ENCODE measurements at places on chromosomes 3 and 15. TPM values are rescaled to one million over a fixed set of nuclear protein-coding genes. Genes with fewer than 3 reads are reported as not detected.

DNA sequence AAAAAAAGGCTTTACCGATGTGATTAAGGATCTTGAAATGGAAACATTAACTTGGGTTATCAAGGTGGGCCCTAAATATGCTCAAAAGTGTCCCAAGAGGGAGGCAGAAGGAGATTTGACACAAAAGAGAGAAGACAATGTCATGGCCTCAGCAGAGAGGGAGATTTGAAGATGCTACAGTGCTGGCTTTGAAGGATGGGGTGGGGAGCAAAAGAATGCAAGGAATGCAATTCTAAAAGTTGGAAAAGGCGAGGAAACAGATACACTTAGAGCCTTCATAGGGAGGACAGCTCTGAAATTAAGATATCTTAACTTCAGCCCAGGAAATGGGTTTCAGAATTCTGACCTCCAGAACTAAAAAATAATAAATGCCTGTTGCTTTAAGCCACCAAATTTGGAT, 314.5 kb upstream of the CCDC54 start:
- no peak for DNase-seq

- no peak for DNase-seq
Observed at GRCh38 chr3:108780235-108780634, 23.0 kb upstream of the RETNLB start.

GRCh38 chr3:145892869-145893268, 268.1 kb downstream of the PLOD2 start:
- DNase-seq, result no peak

GRCh38 chr15:89543389-89543788, 31.9 kb upstream of the TICRR start:
- no peak for DNase-seq

- no peak for DNase-seq
Observed at GRCh38 chr15:35289024-35289617, 204.0 kb upstream of the NANOGP8 start.

GRCh38 chr3:161600173-161600572, 103.6 kb downstream of the OTOL1 start:
- DNase-seq, result no peak

- no peak for DNase-seq
Observed at GRCh38 chr3:72230774-72231379, 445.9 kb upstream of the PROK2 start.

GRCh38 chr3:134299185-134299887, 48.7 kb upstream of the RYK start:
- no peak for DNase-seq

GRCh38 chr3:160671231-160671630, 5.7 kb upstream of the ARL14 start:
- DNase-seq, result no peak

GRCh38 chr3:10391391-10391790, 70.5 kb upstream of the SEC13 start:
- no peak for DNase-seq

DNA sequence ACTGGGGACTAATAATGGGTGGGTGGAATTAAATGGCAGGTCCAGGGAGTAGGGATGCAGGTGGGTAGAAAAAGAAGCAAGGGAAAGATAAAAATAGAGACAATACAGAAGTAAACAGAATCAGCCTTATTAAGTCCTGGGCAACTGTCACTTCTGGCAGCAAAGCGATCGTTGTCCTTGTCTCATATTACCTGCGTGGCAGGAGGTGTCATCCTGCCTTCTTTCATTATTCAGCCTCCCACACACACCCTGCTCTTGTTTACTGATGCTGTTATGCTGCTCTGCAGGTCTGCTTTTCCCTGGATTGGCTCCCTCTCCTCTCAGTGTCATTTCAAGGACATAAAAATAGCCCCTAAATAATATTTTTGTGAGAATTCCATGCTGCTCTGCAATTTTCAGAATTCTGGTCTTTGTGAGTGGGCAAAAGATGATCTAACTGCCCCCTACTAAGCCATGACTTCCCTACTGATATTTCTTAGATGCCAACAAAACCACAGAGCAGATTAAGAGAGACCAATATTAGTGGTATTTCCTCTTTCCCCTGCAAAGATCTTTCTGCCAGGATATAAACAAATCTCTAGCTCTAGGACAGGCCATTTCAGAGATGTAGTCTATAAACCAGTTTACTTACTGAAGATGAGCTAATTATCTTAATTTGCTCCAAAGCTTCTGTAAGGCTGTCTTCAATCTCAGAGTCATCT, 8.5 kb downstream of the VEPH1 start:
- DNase-seq, result no peak

- DNase-seq, result no peak
Observed at GRCh38 chr3:127690106-127690505, 17.4 kb downstream of the ABTB1 start.

DNA sequence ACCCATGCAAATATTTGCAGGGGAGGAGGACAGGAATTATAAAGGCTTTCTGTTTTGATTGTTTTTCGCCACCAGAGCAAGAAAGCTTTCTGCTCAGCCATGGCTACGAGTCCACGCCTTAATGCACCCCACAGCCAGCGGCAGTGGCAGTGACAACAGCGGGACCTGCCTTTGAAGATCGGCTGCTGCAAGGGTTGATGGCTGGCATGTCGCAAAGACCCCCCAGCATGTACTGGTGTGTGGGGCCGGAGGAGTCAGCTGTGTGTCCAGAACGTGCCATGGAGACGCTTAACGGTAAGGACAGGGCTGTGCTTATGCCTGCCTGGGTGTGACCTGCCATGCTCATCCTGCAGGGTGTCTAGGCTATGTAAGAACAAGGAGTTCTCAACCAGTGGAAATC, 5.3 kb downstream of the LRRK1 start:
- no peak for DNase-seq

GRCh38 chr3:35638980-35639253, 408 bp upstream of the ARPP21 start:
- no peak for DNase-seq

- no peak for DNase-seq
Observed at GRCh38 chr3:122355612-122356011, 27.4 kb downstream of the MIX23 start.

The RSRC1 gene
- 49.4 TPM for total RNA-seq

The CHRD gene
- total RNA-seq, result 1.4 TPM

The FES gene
- 0.64 TPM for total RNA-seq

The TMEM42 gene
- total RNA-seq, result 12.7 TPM

The NAALADL2 gene
- total RNA-seq, result 2.7 TPM

The SLCO2A1 gene
- 0.62 TPM for total RNA-seq

The KNG1 gene
- total RNA-seq, result 0.23 TPM

The ZMYND10 gene
- total RNA-seq, result 3.6 TPM

The CADPS gene
- total RNA-seq, result not detected

The CCDC39 gene
- total RNA-seq, result not detected

The CKMT1A gene
- total RNA-seq, result 4.6 TPM

The CEP70 gene
- total RNA-seq, result 64.5 TPM

Data from Panc1 (cell line).